EH (cell line): ENCODE measurements at places on chromosomes 5 and 9.

DNA sequence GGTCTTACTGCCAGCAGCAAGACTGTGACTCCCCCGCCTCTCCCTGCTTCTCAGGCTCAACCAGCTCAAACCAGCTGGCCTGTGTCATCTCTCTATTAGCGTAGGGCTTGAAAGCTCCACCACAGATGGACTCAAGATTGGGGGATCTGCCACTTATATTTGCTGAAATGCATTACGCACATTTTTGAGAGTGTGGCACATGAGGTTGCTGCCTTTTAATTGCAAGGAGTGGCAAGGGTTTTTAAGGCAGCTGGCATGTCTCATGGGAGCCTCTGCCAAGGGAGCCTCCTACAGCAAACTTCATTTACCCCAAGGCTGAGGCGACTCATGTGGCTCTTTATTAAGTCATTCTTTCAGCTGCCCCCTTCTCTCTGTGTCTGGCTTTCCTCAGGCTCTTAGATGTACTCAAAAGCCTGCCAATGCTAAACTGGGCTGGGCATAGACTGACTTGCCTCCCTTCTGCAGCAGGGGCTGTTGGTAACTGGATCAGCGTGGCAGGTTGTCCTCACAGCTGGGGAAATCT is 219.3 kb downstream of the SMARCA2 start:
- peak; percentile 67 for DNase-seq

DNA sequence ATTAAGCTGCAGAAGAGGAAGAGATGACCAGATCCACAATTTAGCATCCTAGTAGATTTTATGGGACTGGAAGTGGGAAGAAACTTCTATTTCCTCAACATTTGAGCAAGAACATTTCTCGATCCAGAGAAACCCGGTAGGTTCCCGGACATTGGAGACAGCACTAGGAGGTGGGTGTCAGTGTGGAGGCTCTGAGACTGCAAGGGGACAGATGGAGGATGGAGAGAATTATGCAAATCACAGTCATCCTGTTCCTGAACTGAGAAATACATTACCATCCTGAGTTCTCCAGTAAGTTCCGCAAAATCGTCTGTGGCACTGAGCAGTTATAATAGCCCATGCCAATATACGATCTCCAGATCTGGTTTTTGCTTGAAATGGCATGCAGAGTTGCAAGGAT is 25.6 kb downstream of the GLDC start:
- DNase-seq, result no peak

DNA sequence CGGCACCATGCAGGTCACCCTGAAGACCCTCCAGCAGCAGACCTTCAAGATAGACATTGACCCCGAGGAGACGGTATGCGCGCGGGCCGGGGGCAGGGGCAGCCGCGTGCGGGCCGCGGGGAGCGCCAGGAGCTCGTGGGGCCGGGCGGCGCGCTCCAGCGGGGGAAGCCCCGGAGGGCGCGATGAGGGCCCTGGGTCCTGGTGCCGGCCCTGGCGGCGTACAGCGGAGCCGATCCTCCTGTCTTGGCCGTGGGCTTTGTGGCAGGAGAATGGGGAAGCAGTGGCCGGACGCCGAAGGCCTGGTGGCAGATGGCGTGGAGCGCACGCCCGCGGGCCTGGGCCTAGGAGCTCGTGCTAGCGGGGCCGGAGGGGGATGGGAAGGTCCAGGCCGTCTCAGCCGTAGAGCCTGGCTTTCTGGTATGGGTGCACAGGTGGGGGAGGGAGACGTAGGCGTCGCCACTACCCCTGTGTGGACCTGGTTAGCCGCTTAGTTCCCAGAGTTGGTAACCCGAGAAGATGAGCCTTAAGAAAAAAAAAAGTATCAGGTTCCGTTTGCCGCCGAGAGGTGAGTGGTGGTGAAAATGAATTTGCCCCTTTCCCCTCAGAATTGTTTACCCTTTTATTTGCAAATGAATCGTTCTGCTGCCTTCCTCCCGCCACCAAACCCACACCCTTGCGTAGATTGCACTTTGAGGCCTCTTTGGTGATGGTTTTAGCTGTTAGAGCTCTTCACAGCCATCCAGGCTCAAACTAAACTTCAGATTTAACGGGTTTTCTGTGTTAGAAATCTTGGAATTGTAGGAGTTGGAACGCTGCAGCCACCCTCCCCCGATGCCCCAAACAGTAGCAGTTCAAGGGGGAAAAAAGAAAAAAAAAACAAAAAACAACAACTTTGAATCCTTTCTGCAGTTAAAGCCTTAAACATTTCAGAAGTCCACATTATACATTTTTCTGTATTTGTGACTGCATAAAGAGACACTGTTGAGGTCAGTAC is 841 bp downstream of the RAD23B start:
- peak; percentile 80 for DNase-seq

- peak; percentile 94 for DNase-seq
These were observed 4.3 kb upstream of the TIFAB start for GRCh38 chr5:135456238-135457099.

GRCh38 chr9:100091650-100092049 is 7.2 kb downstream of the ERP44 start:
- no peak for DNase-seq

- DNase-seq, result peak; percentile 51
These were observed 15.2 kb downstream of the GBGT1 start for GRCh38 chr9:133148199-133149129.

DNA sequence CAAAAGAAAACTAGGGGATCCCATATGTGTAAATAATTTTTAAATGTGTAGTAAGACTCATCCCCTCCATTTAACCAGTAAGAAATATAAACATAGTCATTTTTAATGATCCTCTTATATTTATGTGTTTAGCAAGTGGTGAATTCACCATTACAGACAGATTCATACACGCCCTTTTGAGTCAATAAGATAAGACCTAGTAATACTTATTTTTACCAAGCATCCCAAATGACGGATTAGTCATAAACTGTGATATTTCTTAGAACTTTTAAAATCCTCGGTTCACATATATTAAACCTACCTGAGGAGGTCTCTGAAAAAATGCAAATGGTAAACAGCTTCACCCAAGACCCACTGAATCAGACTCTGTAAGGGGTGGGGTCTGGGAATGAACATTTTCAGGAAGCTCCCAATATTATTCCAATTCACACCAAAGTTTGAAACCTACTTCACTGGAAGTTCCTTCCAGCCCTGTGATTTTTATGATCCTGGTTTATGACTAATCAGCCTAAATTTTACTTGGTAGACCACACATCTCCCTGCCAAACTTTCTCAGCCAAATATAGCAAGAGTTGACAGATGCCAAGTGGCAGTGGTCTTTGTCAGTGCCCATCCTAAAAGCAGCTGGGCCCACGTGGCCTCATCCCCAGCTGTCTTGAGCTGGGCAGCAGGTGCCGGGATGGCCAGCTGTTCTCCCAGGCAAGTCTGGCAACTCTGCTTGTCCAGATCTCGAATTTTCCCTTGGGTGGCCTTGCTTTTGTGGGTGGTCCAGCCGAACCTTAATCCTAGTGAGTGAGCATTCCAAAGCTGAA is 559.0 kb upstream of the RGMB start:
- DNase-seq, result peak; percentile 76

DNA sequence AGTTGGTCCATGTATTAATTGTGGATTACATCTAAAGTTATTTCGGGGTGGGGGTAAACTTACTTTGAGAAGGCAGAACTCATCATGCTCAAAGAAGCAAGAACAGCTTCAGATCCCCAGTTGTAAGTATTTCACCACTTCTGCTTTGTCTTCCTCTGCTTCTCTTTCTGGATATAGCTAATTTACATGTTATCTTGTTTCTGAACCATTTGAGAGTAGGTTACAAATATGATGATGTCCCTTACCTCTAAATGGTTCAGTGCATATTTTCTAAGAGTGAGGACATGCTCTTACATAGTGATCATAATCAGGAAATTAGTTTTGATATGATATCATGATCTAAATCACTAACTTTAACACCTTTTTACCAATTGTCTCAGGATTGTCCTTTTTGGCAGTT is 11.9 kb downstream of the TRIO start:
- DNase-seq, result no peak
